ENCODE measurements at places on chromosomes 12 and 14.

GRCh38 chr12:15256761-15257160, 35.5 kb upstream of the RERG start:
- no peak for DNase-seq

DNA sequence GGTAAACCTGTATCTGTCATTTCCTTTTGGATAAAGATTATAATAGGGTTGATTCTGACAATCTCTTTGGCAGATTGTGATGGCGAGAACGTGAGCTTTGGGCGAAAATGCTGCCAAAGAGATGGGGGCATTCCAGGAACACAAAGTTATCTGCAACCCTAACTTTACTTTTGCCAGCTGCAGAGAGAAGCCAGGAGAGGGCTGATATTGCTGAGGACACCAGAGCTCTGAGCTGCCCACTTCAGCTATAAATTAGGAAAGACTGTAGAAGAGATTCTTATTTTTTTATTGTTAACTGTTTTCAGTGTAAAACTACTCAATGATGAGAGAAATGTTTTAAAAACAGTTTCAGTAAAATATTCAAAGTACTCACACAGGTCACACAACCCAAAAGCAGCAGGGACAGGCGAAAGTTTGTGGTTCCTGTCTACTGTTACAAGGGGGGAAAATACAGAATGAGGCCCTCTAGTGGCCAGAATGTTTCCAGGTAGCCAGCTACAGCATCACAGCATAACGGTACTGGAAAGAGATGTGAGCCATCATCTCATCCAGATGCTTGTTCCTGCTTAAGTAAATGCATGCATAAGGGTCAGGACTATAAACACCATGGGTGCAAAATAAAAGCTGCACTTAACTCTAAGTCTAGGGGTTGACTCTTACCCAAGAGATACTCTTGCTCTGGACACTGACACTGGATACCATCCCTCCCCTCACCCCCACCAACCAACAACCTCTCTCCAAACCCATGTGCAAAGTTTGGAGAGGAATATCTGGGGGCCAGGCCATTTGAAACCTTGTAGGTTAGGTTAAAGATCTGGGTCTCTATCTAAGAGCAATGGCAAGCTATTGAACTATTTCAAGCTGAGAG, 498.4 kb downstream of the RMST start:
- DNase-seq: no peak

GRCh38 chr14:92690171-92691011, 58.0 kb downstream of the LGMN start:
- no peak for DNase-seq

- no peak for DNase-seq
These were observed 615.9 kb downstream of the VRK1 start for GRCh38 chr14:97413022-97413539.

- no peak for DNase-seq
These were observed 65.2 kb upstream of the AP4S1 start for GRCh38 chr14:30960216-30960615.

DNA sequence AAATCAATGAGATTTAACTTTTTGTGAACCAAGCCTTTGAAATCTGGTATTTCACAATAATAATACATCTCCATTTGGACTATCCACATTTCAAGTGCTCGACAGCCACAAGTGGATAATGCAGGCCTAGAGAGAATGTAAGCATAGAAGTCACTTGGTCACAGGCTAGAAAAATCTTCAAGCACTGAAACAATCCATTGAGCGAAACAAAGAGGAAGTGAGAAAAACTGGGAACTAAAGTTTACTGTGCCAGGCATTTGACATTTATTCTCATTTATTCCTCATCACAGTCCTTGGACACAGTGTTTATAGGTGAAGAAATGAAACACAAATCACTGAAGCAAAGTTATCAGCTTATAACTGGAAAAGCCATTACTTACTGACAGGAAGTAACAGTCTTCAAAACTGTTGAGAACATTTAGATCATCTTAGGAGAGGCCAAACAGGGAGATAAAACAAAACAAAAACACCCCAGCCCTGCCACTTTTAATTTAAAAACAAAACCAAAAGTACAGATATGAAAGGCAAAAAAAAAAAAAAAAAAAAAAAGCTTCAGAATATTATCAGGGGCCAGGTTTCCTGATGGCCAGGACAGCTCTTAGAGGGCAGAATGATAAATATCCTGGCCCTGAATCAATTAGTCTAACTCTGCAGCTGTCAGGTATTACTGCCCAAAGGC, 29.2 kb downstream of the GNS start:
- DNase-seq: no peak

- DNase-seq: no peak
These were observed at the start of gene NFATC4 for GRCh38 chr14:24367514-24368211. Gene NFATC4 (plus strand): TSS chr14:24368184. CDS start chr14:24368341, 157 bp downstream.

- DNase-seq: no peak
These were observed 52.1 kb downstream of the RCOR1 start for GRCh38 chr14:102644523-102644922.

GRCh38 chr12:94437303-94437702, 22.4 kb downstream of the CEP83 start:
- no peak for DNase-seq

DNA sequence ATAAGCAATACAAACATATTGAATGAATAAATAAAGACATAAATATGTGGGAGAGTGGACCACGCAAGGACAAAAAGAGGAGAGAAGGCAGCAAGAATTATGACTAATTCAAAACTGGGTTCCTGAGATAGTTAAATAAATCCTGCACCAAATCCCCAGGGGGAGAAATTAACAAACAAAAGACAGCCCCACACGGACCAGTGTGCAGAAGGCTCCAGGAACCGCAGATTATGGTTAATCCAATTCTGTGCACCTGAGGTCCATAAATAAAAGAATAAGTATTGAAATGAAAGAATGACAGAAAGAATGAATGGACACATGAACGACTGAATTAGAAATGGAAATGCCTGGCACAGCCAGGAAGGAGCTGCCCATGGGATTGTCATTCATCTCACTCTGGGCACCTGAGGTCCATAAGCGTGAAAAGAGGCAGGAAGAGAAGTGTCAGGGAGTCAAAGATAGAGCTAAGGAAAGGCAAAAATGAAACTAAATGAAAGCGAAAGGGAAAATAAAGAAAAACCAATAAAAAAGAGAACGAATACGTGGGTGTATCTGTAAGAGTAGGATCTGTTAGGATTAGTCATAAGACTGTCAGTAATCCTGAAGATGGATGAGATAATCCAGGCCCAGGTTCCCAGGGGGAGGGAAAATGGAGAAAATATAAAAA, 23.3 kb downstream of the MEG3 start:
- no peak for DNase-seq

DNA sequence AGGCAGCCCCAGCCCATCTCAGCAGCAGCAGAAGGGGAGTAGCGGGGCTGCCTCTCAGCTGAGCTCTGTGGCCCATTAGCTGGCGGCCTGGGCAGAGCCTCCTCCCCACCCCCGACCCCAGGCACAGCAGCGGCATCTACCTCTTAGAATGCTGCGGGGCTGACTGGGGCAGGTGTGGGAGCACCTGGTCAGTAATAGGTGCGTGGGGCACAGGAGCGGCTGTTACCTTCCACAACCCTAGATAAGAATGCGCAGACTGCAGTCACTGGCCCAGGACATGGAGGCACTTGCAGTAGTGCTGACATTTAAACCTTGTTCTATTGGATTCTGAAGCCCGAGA, 35.6 kb downstream of the SYNE3 start:
- no peak for DNase-seq
